ENCODE measurements at places on chromosomes 6 and 20. TPM values are rescaled to one million over a fixed set of nuclear protein-coding genes. Genes with fewer than 3 reads are reported as not detected.

Gene BPI
- not detected for total RNA-seq

Gene LGSN
- 2.3 TPM for total RNA-seq

Gene IL17A
- not detected for total RNA-seq

Gene ISM1
- 0.26 TPM for total RNA-seq

Gene BEND6
- 1.3 TPM for total RNA-seq

Gene NRSN1
- total RNA-seq: not detected

Gene SLC26A8
- total RNA-seq: not detected

Gene FOXQ1
- total RNA-seq: 6.2 TPM

Gene HLA-DOA
- not detected for total RNA-seq

Gene ELOVL5
- 59.6 TPM for total RNA-seq

Gene OLIG3
- not detected for total RNA-seq

Gene OPRL1
- total RNA-seq: 0.72 TPM

Gene LST1
- total RNA-seq: not detected

Gene IDH3B
- total RNA-seq: 129 TPM
